ENCODE measurements at places on chromosomes 11 and 22.

DNA sequence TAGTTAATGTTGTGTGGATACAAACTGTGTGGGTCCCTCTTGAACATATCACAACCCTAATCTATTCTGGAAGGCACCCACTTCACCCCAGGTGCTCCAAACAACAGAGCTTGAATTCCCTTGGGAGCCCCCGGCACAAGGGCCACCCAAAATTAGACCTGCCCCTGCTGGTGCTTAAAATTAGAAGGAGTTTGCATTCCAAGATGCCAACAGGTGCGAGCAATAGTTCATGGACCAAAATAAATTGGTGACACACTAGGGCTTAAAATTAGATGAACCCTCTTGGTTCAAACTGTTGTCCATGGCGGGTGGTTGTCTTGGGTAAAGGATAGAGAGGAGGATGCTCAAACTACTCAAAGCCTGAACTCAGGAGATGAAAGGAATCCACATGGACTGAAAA, 291.5 kb downstream of the MN1 start:
- no peak for DNase-seq

DNA sequence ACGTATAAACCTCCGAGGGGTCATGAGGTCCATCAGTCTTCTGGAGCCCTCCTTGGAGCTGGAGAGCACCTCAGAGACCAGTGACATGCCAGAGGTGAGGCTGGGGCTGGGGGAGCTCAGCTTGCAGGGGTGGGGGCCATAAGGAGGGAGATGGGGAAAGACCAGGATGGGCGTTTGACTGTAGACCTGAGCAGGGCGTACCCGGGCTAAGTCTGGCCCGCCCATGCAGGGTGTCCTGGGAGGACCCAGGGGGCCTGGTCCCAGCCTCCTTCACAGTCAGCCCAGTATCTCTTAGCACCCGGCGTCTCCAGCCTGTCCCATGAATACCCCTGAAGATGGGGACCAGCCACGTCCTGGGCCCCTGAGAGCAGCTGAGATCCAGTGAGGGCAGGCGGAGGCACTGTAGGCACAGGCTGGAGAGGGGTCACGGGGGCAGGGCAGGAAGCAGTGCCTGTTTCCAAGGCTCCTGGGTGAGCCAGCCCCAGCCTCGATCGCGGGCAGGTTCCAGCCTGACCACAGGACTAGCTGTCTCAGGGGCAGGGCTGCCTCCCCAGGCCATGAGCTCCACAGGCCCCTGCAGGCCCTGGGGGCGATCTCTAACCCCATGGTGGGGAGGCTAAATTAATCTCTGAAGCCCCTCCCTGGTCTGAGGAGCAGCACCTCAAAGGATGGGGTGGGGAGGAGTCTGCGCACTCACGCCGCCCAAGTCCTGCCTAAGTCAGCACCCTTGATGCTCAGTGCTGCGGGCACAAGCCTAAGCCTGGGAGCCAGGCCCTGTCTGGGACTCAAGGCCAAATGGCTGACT, 7.1 kb downstream of the SSH3 start:
- no peak for DNase-seq

DNA sequence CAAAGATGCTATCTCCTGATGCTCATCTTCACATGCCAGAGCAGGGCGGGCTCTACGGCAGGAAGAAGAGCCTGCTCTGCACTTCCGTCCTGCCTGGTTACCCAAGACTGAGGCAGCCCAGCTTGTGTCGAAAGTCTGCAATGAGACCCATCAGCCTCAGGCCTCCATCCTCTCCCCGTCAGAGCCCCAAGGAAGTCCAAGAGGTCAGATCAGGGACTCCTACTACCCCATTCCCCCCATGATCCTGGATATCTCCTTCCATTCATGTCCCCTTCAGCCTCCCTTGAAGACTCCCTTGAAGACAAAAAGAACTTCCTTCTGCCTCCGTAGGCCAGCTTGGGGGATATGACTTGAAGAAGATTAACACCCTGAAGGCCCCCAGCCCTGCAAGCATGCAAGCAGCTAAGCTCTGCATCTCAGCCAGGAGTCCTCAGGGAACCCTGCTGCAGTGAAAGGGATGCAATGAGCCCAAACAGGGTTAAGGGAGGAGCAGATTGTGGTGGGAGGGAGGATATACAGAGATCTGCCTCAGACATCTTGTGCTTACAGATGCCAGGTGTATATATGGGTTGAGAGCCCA, 85.6 kb downstream of the TRIM29 start:
- DNase-seq, result no peak

DNA sequence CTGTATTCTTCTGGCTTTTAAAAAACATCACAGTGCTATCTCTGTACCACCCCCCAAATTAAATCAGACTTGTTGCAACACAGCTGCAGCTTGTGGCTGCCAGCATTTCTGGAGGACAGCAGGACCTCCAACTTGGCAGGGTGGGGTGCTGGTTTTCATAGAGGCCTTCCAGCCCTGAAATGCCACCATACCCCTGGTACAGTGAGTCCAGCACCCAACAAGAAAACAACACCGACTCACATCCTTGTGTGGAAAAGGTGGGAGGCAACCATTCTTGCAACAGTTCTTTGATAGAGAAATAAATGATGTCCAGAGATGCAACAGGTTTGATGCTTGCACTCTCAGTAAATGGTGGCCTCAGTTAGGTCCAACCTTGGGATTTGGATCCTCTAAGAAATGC, 96.0 kb downstream of the ABTB2 start:
- no peak for DNase-seq

DNA sequence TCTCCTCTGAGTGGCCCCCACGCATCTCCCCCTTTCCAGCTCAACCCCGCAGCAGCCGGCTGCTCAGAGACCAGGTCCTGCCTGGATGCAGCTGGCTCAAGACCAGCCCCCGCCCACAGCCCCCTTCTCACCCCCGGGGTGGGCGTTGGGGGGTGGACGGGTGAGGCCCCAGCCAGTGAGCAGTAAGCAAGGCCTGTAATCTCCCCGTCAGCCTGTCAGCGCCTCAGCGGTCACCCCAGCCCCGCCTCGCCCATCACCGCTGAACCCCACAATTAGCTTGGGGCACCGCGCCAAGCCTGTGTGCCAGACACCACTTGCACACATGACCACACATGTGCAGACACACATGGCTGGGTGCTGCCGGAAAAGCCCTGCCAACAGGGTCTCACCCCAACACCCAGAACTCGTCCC, 5.9 kb downstream of the PLXNB2 start:
- no peak for DNase-seq

- DNase-seq, result no peak
These were observed 81.5 kb downstream of the GRK3 start for GRCh38 chr22:25645964-25646363.

All from AG08395 (cell line).